CD4-positive, alpha-beta memory T cell (primary cell): ENCODE measurements at places on chromosomes 2 and 18.

GRCh38 chr2:24720310-24720709, 72.9 kb downstream of the PTRHD1 start:
- DNase-seq, result no peak

- DNase-seq, result no peak
Measured at GRCh38 chr18:9916808-9917207, 3.0 kb downstream of the VAPA start.

DNA sequence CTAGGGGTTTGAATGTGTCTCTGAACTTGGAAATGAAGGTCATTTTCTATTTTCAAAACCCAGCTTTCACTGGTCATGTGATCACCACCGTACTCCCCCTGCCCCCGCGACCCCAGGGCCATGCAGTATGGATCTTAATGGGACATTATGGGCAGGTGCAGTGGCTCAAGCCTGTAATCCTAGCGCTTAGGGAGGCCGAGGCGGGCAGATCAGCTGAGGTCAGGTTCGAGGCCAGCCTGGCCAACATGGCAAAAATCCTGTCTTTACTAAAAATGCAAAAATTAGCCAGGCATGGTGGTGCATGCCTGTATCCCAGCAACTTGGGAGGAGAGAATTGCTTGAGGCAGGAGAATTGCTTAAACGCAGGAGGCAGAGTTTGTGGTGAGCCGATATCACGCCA, 77.3 kb downstream of the ITGB1BP1 start:
- DNase-seq, result no peak

- no peak for DNase-seq
Measured at GRCh38 chr2:231521443-231521842, 8.8 kb downstream of the NMUR1 start.

DNA sequence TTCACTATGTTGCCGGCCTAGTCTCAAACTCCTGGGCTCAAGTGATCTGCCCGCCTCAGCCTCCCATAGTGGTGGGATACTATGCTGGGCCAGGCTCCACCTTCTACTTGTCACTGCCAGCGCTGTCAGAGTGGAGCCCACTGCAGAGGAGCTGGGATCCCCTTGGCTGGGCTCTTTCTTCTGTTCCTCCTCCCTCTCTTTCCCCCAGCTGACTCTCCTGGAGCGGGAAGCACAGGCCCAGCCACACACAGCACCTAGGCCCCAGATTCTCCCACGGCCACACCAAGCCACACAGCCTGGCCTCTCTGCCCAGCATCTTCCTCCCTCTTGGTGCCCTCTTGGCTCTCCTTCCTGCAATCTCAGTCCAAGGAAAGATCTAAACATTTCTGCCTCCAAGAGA, 3.7 kb upstream of the GAREM2 start:
- no peak for DNase-seq

DNA sequence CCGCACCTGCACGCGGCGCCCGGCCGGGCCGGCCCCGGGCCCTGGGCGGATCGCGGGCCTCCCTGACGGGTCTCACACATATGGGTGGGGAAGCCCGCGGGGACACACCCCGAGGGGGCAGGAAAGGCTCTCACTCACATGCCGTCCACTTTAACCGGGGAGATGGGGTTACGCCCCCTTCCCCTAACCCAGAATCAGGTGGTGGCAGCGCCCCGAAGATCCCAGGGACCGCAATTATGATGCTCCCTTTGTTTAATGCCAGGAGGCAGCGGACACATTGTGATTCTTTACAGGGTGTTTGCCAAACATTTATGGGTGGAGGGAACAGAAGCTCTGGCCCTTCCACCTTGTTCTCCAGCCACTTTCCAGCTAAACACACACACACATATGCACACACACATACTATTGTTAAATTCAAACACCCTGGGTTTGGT, 424 bp upstream of the ANKRD44 start:
- peak; percentile 76 for DNase-seq

DNA sequence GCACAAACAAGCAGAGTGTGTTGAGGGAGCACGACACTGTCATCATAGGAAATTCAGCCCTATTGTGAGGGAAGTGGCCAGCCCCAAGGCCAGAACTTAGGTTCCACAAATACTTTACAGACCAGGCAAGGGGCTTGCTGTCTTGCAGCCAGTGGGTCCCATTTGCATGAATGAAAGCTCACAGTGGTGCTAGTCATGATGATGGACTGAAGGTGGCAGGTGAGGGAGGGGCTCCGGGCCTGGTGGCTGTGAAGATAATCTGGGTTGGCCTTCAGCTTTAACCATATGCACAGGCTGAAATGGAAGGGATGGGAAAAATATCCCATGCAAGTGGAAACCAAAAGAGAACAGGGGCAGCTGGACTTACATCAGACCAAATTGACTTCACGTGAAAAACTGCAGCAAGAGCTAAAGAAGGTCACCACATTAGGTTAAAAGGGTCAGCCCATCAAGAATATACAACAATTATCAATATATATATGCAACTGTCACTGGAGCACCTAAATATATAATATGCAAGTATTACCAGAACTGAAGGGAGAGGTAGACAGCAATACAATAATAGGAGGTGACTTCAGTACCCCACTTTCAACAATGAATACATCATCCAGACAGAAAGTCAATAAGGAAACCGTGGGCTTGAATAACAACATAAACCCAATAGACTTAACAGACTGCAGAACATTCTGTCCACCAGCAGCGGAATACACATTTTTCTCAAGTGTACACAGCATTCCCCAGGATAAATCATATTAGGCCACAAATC, 39.6 kb downstream of the DCDC2C start:
- DNase-seq, result no peak

- DNase-seq, result no peak
Measured at GRCh38 chr2:182548031-182548950, 121.5 kb upstream of the PDE1A start.

DNA sequence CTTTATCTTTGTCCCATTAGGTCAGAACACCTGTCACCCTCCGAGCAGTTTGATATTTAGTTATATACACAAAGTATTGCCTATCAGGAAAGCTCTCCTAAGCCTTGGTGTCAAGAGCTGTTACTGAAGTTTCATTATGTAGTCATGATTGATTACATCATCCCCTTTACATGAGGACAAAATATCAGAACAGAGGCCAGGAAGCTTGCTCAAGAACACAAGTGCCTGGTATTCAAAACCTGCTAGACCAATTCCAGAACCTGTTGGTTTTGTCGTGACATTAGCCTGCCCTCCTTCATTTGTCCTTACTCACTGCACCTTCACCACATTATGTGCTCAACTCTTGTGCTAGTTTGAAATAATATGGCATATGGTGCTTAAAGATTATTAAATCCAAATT, 377.1 kb downstream of the CDH19 start:
- no peak for DNase-seq

- DNase-seq, result no peak
Measured at GRCh38 chr2:12685145-12685544, 31.6 kb upstream of the TRIB2 start.

GRCh38 chr2:119064567-119064966, 94.0 kb downstream of the C1QL2 start:
- DNase-seq, result no peak

DNA sequence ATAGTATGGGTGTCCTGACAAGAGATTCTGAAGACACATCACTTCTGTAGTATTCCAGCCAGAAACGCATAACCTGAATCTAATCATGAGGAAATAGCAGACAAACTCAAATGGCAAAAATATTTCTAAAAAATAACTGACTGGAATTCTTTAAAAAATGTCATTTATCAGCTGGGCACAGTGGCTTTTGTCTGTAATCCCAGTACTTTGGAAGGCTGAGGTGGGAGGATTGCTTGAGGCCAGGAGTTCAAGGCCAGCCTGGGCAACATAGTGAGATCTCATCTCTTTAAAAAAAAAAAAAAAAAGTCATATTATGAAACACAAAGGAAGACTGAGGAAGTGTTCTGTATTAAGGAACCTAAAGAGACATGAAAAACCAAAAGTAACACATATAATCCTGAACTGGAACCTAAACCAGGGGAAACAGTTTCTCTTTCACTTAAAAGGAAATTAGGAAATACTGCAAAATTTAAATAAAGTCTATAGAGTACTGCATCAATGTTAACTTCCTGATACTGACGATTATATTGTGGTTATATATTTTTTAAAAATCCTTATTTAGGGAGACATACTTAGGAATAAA, 29.9 kb downstream of the SESTD1 start:
- no peak for DNase-seq

- DNase-seq, result no peak
Measured at GRCh38 chr2:3282056-3282998, 95.3 kb downstream of the EIPR1 start.

- no peak for DNase-seq
Measured at GRCh38 chr18:55738483-55739114, 150.6 kb upstream of the TCF4 start.

- DNase-seq, result no peak
Measured at GRCh38 chr2:231190531-231191197, 7.8 kb upstream of the ARMC9 start.

- DNase-seq, result no peak
Measured at GRCh38 chr2:147099845-147100244, 745.0 kb upstream of the ACVR2A start.

DNA sequence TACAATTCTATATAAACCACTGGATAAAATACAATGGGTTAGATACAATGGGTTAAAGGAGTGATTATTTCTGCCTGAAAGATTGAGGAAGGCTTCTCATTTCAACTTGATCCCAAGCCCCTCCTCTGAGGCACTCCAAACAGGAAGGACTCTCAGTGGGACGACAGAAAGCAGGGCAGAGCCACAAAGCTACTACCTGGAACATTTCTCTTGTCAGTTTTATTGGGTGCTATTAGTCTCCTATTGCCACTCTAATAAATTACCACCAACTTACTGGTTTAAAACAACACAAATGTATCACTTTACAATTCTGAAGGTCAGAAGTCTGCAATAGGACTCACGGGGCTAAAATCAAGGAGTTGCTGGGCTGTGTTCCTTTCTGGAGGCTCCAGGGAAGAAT, 146.7 kb downstream of the MREG start:
- no peak for DNase-seq

DNA sequence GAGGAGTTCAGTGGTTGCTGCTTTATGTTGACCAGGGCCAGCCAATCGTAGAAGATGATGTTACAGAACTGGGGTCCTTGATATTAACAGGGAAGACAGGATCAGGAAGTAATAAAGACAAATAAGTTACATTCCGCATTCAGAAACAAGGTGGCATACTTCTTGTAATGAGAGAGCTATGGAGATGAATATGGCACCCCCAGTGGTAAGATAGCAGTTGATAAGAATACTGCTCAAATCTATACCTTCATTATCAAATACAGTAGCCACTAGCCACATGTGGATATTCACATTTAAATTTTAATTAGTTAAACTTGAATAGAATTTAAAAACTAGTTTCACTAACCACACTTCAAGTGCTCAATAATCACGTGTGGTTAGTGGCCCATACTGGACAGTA, 290.4 kb upstream of the RBMS1 start:
- no peak for DNase-seq

DNA sequence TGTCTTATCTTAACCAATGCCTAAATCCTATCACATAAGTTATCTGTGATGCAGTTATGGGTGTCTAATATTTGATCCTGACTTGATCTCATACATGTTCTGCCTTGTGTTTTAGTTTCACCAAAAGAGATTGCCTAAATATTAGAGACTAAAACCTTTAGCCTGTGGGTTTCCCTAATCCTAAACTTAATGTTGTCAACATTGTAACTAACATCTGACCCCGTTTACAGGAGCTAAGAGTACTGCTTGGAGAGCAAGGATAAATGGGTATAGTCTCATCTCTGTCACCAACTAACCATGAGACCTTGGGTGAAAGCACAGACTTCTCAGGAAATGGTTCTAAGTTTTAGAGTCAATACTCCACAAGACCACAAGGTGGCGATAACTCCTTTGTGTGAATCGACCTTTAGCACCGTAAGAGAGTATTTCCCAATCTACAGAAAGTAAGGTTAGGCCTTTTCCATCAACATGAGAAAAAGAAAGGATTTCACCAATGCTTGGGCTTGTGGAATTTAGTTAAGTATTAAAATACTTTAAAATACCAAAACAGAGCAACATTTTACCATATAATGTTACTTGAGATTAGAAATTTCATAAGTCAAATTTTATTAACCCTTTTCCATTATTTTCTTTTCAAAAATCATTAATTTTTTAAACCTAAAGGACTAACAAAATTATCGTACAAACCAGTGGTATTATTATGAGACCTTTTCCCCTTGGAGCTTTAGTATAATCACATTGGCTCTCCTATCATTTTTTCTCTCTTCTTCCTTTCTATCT, 60.5 kb downstream of the G6PC2 start:
- peak; percentile 67 for DNase-seq

DNA sequence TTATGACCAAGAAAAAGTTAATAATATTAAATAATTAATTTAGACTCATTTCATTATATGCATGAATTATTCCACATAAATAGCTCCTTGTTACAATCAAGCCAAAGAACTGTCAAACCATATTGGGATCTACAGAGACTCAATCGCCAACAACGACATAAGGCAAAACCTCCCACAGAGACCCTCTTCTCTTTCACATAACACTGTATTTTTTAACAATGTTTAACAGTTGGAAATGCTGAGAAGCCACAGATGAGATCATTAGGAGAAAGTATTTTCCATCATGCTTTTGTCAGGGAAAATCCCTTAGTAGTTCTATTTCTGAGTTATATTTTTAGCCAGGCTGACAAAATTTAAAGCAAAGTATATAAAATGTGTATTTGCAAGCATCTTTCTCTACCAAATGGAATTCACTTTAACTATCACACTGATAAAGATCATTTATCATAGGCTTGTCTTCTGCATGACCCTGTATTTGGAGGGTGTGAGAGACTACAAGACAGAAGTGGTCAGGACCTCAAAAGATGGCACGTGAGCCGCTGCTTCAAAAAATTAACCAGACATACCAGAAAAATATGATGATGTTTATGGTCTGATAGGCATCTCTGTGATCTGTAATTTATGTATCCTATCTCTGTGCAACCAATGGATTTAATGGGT, 383.8 kb downstream of the NRXN1 start:
- DNase-seq, result no peak

- peak; percentile 73 for DNase-seq
Measured at GRCh38 chr2:109143214-109144187, 14.5 kb downstream of the SH3RF3 start.

DNA sequence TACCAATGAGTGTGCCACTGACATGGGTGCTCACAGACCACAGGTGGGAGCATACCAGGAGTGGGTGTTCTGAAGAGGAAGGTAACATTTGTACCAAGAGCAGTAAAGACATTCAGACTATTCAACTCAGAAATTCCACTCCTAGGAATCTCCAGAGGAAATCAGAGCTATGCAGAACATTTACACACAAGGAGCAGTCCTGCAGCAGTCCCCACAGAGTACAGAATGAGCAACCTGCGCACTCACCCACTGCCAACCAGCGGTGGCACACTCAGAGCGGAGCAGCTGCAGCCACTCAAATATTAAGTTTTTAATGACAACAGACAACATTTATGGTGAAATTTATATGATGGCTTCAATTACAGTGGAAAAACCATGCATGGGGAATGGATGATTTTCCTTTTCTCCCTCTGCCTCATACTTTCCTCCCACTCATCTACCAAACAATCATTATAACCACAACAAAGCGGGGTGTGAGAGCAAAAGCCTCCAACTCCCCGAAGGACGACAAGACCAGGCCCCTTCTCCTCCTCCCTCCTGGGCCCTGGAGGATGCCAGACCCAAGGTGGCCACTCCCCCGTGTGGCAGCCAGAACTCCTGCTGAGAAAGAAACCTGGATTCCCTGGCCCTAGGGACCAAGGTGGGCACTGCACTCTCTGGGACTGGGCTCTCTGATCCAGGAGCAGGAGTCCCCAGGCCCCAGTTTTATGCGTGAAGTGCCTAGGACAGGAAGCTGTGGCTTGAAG, 5.4 kb downstream of the HS6ST1 start:
- DNase-seq, result peak; percentile 39
